ENCODE measurements at places on chromosomes 6 and 20.
A peak's percentile ranks its signal among the peaks of the same experiment; 100 is the strongest.

- DNase-seq, result no peak
These were observed 138.3 kb upstream of the FUT9 start for GRCh38 chr6:95877480-95877879.

DNA sequence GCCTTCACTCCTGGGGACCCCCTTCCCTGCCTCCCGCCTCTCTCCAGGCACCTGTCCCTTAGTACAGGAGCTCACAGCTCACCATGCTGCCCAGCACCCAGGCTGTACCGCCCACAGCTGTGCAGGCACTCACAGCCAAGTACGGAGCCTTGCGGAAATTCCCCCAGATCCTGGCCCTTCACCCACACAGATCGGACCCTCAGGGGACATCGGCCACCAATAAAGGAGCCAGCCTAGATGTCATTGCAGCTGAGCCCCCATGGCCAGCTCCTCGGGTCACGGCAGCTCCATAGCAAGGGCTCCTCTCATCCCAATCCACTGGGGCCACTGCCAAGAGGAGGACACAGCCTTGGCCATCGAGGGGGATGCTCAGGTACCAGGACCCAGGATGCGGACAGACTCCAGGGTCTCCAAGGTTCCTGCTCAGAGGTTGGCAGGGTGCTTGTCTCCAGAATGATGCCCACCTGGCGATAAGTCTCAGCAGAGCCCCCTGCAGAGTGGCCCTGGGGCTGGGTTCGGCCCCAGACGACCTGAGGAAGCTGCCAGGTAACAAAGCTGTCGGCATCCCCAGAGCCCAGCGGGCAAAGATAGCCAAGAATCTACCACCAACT, 82.3 kb downstream of the YTHDF1 start:
- no peak for DNase-seq

DNA sequence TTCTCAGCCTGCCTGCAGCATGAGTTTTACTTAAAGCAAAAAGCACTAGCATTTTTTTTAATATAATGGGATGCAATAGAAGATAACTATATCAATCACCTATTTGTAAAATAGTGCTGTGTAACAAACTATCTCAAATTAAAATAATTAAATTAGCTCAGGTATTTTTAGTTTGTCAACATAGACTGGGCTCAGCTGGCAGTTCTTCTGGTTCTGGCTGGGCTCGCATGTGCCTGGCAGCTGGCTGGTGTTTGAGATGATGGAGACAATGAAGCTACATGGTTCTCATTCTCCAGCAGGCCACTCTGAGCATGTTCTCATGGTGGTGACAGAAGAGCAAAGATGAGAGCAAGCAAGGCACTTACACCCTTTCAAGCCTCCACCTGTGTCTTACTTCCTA, 181.0 kb downstream of the PLCB1 start:
- no peak for DNase-seq

DNA sequence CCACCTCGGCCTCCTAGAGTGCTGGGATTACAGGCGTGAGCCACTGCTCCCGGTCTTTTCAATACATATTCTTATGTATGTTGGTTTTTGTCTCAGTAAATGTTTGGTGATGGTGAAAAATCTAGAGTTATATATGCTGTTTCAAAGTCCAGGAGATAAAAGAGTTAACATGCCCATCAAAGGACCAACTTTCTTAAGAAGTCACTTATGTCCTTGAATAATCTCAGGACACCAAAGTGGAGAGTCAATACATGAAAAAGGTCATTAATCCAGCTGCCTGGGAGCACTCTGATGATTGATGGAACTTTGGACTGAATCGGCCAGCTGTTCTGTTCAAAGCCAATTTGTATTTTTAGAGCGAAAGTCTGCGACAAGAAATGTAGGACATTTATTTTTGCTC, 59.8 kb upstream of the HDAC2 start:
- no peak for DNase-seq

DNA sequence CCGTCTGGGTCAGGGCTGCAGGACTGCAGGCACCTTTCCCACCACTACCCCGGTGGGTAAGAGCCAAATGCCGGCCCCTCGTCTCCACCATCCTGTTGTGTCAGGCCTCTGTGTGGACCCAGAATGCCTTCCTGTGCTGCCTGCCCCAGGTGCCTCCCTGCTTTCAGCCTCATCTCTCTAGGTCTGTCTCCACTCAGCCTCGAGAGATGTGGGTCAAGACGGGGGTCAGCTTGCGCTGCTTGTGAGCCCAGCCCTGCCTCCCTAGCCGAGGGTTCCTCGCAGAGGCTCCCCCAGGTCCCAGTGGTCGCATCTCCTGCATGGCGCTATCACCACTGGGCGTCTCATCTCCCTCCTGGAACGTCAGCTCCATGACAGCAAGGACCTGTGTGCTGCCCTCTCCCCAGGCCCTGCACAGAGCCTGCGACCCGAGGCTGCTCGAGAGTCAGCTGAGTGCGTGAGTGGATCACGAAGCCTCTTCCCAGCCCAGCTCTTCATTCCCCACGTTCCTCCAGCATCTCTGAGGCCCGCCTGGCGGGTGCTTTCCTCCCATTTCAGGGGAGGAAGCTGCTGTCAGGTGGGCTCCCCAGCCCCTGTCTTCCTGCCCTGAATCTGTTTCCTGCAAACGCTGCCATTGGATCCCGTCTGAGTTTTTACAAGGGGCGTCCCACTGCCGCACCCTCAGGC, 38.7 kb upstream of the ZBP1 start:
- DNase-seq, result no peak

DNA sequence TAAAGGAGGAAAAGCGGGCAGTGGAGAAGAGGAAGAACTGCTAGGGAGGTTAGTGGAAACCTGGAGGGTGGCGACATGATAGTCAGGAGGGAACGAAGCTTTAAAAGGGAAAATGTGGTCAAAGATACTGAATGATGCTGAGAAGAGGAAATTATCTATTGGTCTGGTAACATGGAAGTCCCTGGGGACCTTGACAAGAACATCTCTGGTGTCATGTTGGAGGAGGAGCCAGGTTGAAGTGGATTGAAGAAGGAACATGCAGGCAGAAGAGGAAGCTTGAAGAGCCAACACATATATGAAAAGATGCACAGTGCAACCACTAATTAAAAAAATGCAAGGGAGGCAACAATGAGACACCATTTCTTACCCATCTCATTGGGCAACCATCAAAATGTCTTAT, 251.9 kb upstream of the RNF24 start:
- no peak for DNase-seq

DNA sequence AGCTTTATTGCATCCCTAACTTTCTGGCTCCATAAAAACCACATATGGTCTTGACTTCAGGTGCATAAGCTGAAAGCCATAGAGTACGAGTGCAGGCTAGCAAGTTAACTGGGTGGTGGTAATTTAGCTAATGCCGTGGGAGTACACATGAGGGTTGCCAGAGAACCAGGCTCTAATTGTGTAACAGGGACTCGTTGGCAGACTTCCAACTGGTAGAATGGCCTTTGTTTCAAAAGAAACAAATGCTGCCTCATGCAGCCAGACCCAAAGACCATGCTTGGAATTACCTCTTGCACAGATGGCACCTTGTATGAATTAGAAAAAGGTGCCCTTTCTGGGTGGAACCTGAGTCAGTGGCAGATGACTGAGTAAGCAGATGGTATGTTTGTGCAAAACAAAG, 73.2 kb downstream of the LY86 start:
- DNase-seq, result peak; percentile 78

DNA sequence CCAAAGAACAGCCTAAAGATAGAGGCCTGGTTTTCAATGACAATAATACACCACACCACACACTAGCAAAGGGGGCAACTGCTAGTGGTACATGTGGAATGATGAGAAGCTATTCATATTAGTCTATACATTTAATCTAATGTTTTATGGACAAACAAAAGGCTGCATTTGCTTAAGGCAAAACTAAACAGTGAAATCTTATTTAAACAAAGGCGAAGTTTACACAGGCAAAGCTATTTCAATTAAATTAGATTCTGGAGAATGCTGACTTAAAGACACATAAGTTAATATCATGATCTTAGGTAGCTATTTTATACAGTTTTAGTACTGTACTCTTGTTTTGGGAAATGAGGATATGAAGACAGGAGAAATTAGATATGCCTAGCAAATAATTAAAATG, 53.9 kb upstream of the SIM1 start:
- no peak for DNase-seq
